ENCODE measurements at places on chromosomes 7 and 10. TPM values are rescaled to one million over a fixed set of nuclear protein-coding genes. Genes with fewer than 3 reads are reported as not detected.

CRYGN gene
- total RNA-seq, result not detected

DNA sequence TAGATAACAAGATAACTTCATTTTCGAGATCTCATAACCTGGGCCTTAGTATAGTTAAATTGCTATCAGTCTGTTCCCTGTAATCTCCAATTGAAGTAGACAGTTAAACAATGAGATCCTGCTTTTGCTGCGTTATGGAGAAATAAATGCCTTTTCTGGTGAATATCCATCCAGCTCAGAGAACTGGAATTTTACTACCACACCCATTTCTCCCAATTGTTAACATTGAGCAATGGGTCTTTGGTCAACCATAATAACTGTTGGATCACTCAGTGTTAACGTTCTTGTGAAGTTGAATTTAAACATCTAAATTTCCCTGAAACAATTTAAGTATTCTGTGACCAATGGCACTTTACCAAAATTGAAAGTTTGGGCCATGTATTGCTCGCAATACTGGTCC is 3.0 kb downstream of the CALU start:
- peak; percentile 45 for DNase-seq

- no peak for DNase-seq
Measured at GRCh38 chr10:11098666-11099065, 81.0 kb downstream of the CELF2 start.

- DNase-seq, result peak; percentile 96
Measured at GRCh38 chr10:80491251-80492102, 37.4 kb downstream of the TSPAN14 start.

- DNase-seq, result no peak
Measured at GRCh38 chr7:815284-816216, 16.7 kb upstream of the SUN1 start.

GRCh38 chr7:150935149-150935548 is 43.0 kb downstream of the KCNH2 start:
- DNase-seq, result no peak

C10orf67 gene
- 0.35 TPM for total RNA-seq

- no peak for DNase-seq
Measured at GRCh38 chr7:15626041-15626440, 60.4 kb downstream of the MEOX2 start.

DNA sequence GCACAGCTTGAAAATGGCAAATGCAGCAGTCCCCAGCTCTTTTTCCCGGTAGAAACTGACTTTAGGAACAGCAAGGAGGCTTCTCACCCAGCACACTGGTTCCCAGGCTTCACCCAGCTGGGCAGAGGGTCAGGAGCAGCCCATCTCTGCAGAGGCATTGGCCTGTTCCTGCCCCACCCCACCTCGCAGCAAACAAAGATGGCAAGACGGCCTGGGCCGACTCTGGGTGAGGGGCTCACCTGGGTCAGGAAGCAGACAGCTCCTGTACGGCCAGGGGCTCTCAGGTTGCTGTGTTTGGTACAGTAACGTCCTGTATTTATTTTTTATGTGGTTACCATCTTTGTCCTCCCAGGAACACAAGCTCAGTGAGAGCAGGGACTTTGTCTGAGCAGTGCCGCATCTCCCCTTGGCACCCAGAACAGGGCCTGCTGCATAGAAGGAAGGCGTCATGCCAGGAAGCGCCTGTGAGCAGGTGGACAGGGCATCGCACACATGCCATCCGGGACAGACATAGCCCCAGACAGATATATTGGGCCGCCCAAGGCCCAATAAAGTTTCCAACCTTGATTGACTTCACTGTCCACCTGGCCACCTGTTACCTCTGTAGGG is 585.0 kb upstream of the FOXK1 start:
- no peak for DNase-seq

- no peak for DNase-seq
Measured at GRCh38 chr7:7190142-7190541, 7.8 kb downstream of the C1GALT1 start.

DNA sequence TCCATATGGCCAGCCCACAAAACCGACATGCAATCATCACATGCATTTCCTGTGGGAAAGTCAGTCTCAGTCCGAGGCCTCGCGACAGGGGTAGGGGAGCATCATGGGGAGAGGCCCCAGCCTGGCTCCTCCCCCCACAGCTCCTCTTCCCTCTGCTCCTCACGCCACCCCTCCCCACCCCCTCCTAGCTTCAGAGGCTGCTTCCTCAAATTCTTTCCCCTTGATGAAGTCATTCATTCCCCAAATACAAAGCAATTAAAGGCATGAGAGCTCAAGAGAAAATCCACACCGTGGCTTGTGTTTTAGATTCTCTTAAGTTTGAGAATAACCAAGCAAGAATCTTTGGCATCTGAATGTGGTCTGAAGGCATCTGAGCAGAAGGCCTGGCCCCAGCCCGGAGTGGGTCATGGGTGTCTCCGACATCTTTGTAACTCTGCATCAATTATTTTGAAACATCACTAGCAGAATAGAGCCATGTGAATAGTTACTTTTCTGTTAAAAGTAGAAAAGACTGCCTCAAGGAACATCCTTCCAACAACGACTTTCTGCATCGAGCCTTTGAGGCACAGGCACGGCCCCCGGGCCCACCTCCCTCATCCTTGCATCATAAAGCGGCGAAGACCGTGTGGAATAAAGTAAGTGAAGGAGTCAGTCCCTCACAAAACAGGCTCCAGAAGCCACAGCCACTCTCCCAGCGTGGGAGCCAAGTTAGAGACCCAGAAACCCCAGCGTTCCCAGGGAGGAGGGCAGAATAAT is 90.9 kb downstream of the DIP2C start:
- peak; percentile 98 for DNase-seq

- DNase-seq, result no peak
Measured at GRCh38 chr10:113300617-113301016, 252.2 kb upstream of the HABP2 start.

GRCh38 chr7:7169296-7169695 is 13.0 kb upstream of the C1GALT1 start:
- DNase-seq, result no peak

DNA sequence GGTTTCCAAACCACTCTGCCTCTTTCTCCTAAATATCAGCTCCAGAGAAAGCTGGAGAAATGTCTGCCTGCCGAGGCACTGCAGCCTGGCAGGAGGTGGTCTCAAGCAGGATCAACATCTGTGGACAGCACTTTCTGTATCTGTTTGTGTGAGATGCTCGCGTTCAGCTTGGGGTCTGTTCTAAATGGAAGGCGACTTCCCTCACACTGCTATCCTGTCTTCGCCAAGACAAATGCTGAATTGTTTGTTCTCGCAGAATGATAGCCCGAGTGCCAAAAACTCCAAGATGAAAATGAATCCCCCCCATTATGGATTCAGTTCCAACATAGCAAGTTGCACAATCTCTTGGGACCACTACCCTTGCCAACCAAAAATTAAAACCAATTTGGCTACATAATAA is 72.2 kb upstream of the PALS2 start:
- DNase-seq, result no peak

DNA sequence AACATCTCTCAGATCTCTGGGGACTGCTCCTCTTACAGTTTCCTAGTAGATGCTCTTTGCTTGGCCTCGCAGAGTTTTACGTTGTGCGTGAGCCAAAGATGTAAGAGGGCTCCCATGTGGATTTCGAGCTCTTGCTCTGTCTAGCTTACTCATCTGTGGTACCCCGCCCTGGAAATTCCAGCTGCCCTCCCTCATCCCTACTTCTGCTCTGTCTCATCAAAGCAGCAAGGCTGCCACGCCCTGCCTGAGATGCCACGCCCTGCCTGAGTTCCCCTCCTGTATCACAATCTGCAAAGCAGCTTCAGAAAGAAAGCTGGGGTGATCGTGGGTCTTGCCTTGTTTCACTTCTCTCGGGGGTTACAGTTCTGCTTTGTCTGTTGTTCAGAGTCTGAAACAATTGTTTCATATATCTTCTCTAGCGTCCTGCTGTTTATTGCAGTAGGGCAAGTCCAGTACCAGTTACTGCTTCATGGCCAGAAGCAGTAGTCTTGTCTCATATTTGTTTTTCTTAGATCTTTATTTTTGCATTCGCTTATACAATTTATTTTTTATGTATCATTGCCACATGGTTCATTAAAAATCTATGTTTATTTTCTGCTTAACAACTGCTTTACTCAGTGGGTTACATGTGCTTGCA is 36.1 kb upstream of the CCNY start:
- DNase-seq, result no peak

- DNase-seq, result peak; percentile 76
Measured at GRCh38 chr10:119199231-119199992, 8.0 kb upstream of the GRK5 start.

GARIN1A gene
- 0.17 TPM for total RNA-seq

EPHA1 gene
- total RNA-seq, result 4.8 TPM

ELN gene
- 0.15 TPM for total RNA-seq

DDX56 gene
- 71.2 TPM for total RNA-seq

GRCh38 chr10:116787053-116787659 is 44.8 kb upstream of the HSPA12A start:
- DNase-seq, result peak; percentile 55

FHIP2A gene
- 14.6 TPM for total RNA-seq

DNA sequence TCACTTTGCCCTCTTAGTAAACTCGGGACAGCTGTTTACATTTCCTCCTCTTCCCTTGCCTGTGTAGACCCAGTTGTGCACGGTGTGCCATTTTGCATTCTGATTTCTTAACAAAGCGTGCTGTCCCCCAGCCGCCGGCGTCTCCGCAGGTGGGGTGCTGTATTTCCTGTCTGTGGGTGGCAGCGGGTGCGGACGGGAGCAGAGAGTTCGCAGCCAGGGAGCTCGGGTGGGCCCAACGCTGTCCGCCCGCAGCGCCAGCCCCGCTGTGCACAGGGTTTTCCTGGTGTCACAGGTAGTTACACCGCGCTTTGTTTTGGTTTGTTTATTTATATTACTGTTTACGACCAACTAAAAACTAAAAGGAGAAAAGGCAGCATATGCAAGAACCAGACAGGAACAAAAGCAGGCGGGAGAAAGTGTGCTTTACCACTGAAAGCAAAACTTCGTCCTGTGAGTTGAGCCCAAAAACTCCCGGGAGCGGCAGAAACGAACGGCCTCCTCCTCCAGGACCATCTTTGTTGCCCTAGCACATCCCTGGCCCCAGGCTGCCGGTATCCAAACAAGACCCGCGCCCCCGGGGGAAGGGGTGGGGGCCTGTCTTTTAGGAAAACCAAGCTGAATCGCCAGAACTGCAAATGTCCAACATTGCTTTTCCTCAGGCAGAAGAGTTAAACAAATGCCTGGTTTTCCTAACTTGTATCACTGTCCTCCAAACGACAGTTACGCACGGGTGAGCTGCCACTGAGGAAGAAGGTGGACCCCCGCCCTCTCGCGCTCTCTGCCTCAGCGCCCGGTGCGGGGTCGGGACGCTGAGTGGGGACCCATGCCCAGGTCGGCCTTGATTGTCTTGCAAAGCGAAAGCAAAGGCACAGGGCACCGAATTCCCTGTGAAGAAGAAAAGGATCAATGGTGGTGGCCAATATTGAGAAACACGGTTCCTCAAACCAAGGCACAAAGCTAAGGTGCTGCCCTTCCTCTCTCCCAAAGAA is 45.9 kb upstream of the DRGX start:
- DNase-seq, result no peak

DNA sequence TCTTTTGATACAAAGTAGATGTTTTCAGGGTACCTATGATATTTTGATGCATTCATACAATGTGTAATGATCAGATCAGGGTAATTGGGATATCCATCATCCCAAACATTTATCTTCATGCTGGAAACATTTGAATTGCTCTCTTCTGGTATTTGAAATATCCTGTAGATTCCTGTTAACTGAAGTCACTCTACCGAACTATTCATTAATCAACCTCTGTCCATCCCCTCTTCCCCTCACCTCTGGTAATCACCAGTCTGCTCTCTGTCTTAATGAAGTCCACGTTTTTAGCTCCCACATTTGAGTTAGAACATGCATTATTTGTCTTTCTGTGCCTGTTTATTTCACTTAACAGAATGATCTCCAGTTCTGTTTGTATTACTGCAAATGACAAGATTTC is 11.3 kb downstream of the MTG1 start:
- peak; percentile 32 for DNase-seq

DNA sequence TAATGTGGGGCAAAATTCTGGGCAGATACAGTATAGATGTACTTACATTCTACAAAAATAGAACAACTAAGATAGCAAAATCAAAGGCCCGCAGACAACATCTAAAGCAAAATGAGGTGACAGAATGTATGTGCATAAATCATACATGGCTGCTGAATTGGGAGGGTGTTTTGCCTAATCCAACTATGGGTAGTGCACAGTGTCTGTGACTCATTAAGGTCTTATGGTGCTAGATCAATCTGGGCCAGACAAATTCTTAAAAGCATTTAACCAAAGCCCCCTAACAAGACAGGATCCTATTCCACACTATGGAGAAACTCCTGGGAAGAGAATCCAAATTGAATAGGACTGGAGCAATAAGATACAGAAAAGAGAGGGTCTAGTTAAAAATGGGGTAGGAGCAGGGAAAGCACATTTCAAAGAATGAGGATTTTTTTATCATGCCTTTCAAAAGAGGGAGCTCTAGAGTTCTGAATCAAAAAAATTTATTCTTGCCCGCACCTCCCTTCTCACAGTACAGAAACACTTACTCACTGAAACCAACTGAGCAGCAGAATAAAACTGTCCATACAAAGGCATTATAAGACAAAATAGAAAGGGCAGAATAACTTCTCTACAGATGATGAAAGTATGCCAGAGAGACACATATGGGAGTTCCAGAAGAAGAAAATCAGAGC is 181.3 kb downstream of the RNLS start:
- DNase-seq, result peak; percentile 47

DNA sequence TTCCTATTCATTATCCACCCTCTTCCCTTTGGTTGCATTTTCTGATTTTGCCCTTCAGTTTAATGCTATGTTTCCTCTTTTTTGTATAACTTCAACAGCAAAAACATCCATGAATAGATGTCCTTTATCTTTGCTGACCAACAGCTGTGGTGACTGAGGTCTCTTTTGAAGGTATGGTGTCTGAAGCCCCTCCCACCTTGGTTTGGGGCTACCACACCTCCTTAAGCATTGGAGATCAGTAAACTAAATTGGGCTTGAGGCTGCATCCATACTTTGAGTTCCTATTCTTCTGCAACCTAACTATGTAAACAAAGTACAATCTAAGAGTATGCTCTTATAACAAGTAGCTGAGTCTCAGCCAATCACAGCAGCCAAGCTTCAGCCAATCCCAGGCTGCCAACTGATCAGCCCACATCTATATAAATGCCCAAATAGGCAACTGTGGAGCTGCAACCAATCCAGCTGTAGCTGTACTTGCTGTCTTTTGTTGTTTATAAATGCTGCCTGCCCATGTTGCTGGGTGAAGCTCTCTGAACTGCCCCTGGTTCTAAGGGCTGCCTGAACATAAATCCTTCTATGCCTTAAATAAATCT is 69.4 kb upstream of the PDLIM1 start:
- DNase-seq, result no peak

ADAP1 gene
- 4.8 TPM for total RNA-seq
